ENCODE measurements at places on chromosomes 3 and 15.

DNA sequence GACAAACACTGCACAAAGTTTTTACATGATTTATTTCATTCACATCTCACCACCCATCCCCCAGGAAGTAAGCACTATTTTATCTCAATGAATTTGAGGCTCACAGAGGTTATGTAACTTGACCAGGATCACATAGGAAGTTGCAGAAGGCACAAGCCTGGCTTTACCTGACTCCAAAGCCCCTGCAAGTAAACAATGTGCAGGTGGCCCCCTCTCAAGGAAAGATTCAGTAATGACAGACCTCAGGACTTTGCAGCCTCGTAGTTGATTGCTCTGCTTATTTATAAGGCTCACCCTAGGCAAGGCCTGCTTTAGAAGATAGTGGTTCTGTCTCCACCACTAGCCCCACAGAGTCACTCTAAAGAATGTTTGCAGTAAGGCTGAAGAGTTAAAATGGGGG, 79.8 kb upstream of the MDFIC2 start:
- no peak for DNase-seq

DNA sequence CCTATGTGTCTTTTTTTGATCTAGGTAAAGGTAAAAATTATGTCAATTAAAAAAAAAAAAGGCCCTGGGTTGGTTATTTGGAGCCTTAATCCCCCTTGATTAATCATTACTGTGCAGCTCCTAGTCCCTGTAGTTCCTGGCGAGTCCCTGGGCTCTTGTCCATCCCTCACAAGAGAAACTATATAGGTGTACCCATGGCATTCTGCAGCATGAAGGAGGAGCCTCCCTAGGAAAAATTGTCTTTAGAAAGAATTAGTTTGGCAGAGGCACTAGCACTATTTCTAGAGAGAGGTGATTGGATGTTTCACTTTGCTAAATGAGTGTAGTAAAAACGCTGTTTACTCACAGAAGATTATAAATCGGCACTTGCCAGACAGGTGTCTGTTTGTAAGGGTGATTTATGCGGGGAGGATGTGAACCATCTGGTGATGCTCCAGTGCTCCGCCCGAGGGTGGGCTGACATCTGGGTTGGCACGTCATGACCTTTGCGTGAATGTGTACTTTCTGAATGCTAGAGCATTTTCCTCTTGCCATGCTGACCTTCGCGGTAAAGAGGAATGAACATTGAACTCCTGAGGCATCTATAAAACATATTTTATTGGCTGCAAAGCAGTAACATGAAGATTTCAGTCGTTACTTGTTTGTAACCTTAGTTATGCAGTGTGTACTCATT, 12.6 kb downstream of the PLCL2 start:
- no peak for DNase-seq

DNA sequence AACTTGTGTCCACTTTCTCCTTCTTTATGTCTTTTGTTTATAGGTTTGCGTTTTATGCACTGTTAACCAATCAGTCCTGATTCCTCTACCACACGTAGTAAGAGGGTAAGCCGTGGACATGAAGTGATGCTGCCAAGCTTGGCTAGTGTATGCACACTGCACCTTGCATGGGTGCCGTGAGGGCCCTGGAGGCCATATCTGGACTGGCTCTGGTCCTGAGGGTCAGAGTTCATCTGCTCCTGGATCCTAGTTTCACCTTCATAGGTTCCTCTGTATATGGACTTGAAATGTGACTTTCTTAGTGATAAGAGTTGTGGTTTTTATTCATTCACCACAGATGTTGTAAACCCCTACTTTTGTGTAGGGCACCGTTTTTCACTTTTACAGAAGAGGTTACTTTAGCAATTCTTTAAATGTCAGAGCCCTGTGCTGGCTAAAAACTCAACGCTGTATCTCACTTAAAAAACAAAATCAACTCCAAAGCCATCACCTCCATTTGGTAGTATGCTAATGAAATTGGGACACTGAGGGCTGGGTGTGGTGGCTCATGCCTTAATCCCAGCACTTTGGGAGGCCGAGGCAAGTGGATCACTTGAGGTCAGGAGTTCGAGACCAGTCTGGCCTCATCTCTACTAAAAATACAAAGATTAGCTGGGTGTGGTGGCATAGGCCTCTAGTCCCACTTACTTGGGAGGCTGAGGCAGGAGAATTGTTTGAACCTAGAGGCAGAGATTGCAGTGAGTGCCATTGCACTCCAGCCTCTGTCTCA, 22.9 kb downstream of the SIAH2 start:
- no peak for DNase-seq

GRCh38 chr3:66236281-66236680, 15.5 kb downstream of the SLC25A26 start:
- no peak for DNase-seq

DNA sequence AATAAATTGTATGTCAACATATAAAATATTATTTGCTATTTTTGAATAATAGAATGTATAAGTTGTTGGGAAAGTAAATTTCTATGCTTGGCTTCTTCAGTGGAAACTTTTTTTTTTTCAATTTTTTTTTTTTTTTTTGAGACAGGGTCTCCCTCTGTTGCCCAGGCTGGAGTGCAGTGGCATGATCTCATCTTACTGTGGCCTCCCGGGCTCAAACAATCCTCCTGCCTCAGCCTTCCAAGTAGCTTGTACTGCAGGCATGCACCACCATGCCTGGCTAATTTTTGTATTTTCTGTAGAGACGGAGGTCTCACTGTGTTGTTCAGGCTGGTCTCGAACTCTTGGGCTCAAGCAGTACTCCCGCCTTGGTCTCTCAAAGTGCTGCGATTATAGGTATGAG, 16.8 kb downstream of the MBNL1 start:
- no peak for DNase-seq

- DNase-seq, result no peak
Measured at GRCh38 chr15:37877851-37878741, 56.3 kb upstream of the TMCO5A start.

GRCh38 chr3:128470134-128470899, 3.6 kb upstream of the DNAJB8 start:
- no peak for DNase-seq

GRCh38 chr15:89017370-89018066, 70.7 kb upstream of the ABHD2 start:
- DNase-seq, result peak; percentile 70

DNA sequence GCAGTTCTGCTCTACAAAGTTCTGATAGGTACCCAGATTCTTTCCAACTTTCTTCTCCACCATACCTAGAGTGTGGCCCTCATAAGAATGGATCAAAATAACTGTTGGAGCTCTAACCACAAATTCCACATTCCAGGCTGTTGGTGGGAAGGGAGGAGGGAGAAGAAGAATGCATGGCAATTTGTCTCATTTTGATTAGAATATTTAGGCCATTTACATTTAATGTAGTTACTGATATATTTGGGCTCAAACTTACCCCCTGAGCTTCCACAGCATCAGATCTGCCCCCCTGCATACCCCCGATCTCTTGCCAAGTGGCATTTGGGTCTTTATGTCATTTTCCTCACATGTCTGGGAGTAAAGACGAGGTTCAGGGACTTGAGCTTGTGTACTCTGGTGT, 7.7 kb downstream of the CHRNB4 start:
- DNase-seq, result no peak

DNA sequence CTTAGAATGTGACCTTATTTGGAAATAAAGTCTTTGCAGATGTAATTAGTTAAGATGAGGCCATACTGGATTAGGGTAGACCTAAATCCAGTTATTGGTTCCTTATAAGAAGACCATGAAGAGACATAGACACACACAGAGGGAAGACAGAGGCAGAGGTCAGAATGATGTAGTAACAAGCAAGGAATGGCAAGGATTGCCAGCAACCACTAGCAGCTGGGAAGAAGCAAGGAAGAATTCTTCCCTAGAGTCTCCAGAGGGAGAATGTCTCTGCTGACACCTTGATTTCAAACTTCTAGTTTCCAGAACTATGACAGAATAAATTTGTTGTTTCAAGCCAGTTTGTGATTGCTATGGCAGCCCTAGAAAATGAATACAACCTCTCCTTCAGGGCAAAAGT, 116.7 kb downstream of the WDR76 start:
- no peak for DNase-seq

DNA sequence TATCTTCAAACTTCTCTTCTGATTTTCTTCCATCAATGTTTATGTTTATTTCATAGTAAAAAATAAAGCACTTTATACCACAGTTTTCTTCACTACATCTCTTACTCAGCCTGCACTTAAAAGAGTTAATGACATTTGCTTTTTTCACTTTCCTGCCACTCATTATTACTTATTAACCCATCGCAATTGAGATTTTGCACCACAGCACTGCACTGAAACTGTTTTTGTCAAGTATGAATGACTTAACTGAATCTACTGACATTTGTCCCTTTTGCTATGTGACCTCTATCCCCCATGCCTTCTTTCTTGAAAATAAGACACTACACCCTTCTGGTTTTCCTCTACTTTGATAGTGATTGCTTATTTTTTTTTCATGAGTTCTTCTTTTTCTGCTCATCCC, 739.7 kb upstream of the DPPA4 start:
- DNase-seq, result no peak

DNA sequence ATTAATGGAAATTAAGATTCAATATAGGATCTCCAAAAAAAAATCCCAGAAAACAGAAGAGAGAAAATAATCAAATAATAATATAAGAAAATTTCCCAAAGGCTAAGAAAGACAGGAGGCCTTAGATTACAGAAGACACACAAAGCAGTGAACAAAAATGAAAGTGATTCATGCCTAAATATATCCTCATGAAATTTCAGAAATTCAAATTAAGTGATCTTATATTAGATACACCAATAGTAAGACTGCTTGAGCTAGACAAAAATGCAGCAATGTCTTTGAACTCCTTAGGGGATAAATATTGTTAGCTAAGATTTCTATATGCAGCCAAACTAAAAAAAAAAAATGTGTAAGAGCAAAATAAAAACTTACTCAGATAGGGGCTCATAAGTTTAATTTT, 44.6 kb upstream of the ARPP21 start:
- no peak for DNase-seq

- DNase-seq, result no peak
Measured at GRCh38 chr3:96776818-96777217, 37.6 kb upstream of the EPHA6 start.

DNA sequence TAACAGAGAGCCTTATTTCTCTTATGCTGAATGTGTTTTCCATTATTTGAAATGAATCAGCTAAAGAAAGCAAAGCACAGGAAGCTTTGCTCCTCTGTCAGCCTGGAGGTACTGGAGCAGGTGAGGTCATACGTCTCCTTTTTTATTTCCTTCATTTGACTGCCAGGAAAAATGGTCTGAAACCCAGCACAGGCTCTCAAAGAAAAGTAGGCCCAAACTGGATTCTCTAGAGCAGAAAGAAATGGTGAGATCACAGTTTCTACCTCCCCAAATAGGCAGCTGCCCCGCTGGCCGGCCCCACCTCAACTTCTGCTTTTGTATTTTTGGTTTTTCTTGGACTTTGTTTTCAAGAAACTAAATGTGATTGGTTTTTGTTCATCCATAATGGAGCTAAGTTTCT, 95.1 kb downstream of the RPL39L start:
- DNase-seq, result no peak

DNA sequence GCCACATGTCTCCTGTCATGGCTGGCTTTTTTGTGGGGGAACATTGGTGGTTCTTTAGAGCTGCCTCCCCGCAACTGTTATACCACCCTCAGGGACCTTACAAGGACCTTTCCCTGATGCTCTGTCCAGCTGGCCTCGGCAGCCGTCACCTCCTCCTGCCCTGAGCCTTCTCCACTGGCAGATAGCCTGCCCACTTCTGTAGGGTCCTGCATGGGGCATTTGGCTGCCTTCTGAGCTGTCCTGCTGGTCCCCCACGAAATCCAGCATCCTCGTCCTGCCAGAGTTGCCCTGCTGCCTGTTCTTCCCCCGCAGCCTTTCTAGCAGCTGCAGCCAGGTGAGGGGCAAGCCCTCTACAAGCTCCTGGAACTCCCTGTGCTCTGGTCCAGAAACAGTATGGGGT, 86.2 kb downstream of the USP13 start:
- DNase-seq, result no peak

GRCh38 chr3:169661361-169662131, 2.0 kb downstream of the MECOM start:
- DNase-seq, result peak; percentile 61

DNA sequence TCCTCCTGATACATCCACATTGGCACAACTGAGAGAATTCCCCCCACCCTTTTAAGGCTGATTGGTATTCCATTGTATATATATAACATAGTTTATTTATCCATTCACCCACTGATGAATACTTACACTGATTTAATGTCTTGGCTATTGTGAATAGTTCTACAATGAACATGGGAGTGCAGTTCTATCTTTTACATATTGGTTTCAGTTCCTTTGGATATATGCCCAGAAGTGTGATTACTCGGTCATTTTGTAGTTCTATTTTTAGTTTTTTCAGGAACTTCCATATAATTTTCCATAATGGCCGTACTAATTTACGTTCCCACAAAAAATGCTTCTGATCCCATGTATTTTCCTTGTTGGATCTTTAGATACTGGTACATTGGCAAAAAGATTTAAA, 135.3 kb downstream of the FMN1 start:
- DNase-seq, result peak; percentile 23

- no peak for DNase-seq
Measured at GRCh38 chr3:126518779-126519177, 1.2 kb upstream of the UROC1 start.

- DNase-seq, result no peak
Measured at GRCh38 chr15:66595332-66595731, 29.5 kb upstream of the LCTL start.

DNA sequence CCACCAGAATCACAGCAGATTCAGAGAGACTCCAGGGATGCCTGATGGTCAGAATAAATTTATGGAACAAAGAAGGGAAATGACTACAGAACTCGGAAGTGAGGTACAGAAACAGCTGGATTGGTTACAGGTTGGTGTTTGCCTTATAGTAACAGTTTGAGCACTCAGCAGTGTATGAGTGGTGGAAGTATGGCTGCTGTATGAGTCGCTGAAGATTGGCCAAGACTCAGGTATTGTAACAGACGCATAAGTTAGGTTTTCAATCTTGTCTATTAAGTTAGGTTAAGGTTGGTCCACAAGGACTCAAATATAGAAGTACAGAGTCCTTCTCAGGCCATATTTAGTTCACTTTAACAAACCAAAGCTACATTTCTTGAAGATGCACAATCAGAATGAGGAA, 33.1 kb downstream of the ATP13A5 start:
- no peak for DNase-seq

GRCh38 chr3:107939691-107940442, 151.0 kb downstream of the CD47 start:
- DNase-seq, result no peak

GRCh38 chr3:127070776-127071175, 87.9 kb downstream of the PLXNA1 start:
- no peak for DNase-seq

DNA sequence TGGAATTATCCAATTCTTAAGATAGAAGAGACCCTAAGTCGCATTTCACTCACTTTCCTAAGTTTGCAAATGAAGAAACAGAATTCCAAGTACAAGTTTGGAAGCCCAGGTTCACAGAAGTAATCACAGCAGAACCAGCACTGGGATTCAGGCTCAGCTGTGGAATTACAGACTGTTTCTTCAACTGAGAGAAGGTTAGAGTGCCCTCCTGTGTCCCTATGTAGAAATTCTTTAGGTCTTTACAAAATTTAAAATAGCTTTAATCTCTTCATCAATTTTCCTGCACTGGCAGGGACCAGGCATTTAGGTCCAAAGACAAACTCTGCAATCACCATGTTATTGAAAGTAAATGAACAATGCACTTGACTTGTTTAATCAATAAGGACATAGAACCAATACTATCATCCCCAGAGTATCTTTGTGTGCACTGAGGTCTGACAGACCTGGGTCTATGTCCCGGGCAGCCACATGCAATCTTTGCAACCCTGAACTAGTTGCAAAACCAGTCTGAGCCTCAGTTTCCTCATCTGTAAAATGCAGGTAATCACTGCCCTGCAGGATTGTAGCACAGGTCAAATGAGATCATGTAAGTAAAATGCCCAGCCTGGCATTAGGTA, 96.3 kb upstream of the ZBED2 start:
- peak; percentile 70 for DNase-seq
